ENCODE measurements at places on chromosomes 3 and 15.
A peak's percentile ranks its signal among the peaks of the same experiment; 100 is the strongest.

- H3K4me1 ChIP-seq = peaks cover 29% of the 10 kb centered on the region
- H3K36me3 ChIP-seq = no peaks in the 10 kb centered on the region
- H3K4me3 ChIP-seq = no peak overlapping the region
- no peaks in the 10 kb centered on the region for H3K27me3 ChIP-seq
These were observed 13.3 kb upstream of the TM4SF1 start for GRCh38 chr3:149390772-149391212.

GRCh38 chr15:98865397-98866339 is 141.9 kb downstream of the PGPEP1L start:
- H3K36me3 ChIP-seq = no peaks in the 10 kb centered on the region
- H3K27ac ChIP-seq = peak overlapping the region; percentile 96
- peak; percentile 68 for DNase-seq
- H3K4me3 ChIP-seq = peak overlapping the region; percentile 49
- peaks cover 6% of the 10 kb centered on the region for H3K4me1 ChIP-seq
- H3K27me3 ChIP-seq = no peaks in the 10 kb centered on the region

GRCh38 chr15:35998663-35999602 is 453.0 kb upstream of the DPH6 start:
- H3K27me3 ChIP-seq = no peaks in the 10 kb centered on the region
- no peak overlapping the region for H3K4me3 ChIP-seq
- no peak for DNase-seq
- no peaks in the 10 kb centered on the region for H3K36me3 ChIP-seq
- H3K27ac ChIP-seq = no peak overlapping the region
- H3K4me1 ChIP-seq = no peaks in the 10 kb centered on the region

DNA sequence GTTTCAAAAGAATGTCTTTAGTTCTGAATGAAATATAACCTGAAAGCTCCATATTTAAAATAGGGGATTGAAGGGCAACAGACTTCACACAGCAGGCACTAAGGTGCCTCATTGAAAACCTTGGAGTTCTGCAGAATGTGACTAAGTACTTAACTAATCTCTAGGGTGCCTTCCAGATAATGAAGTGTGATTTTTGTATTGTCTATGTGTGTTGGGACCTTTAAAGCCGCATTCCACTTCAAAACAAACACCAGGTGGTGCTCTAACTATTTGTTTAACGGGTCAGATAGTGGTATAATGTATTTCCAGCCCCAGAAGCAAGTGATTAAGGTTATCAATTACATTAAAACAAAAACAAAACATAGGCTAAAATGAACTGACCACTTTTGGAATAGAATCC is 28.0 kb downstream of the TFG start:
- no peak overlapping the region for H3K4me3 ChIP-seq
- no peak overlapping the region for H3K27ac ChIP-seq
- no peaks in the 10 kb centered on the region for H3K27me3 ChIP-seq
- 0 out of 2 replicates have a peak, but pooled peaks cover 1% of the 10 kb centered on the region for H3K4me1 ChIP-seq

All from IMR-90 (cell line).